ENCODE measurements at places on chromosomes 5 and 9.
A peak's percentile ranks its signal among the peaks of the same experiment; 100 is the strongest.

DNA sequence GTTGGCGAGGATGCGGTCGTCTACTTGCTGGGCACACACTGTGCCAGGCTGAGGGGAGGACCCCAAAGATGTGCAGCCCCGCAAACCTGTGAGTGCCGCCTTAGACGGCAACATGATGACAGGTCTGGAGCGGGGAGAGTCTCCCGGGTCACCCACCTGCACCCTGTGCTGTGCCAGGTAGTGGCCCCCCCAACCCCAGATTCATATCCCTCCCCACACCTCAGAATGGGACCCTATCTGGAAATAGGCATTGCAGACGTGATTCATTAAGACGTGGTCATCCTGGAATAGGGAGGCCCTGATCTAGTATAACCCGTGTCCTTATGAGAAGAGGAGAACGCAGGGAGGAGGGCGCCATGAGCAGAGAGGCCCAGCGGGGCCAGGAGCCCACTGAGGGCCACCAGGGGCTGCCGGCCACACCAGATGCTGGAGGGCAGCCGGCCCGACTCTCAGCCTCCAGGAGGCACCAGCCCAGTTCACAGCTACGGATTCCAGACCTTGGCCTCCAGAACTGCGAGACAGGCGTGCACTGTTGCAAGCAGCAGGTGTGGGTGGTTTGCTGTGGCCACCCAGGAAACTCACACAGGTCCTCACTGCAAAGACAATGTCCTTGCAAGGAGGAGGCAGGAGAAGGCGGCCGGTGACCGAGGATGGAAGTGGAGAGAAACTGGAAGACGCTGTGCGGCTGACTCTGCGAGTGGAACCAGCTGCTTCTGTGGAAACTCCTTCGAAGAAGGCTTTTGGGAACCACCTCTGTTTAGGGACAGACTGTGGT lies 131.9 kb upstream of the LPCAT1 start:
- no peak for DNase-seq

GRCh38 chr9:18007621-18008020 lies 428.8 kb downstream of the SH3GL2 start:
- no peak for DNase-seq

DNA sequence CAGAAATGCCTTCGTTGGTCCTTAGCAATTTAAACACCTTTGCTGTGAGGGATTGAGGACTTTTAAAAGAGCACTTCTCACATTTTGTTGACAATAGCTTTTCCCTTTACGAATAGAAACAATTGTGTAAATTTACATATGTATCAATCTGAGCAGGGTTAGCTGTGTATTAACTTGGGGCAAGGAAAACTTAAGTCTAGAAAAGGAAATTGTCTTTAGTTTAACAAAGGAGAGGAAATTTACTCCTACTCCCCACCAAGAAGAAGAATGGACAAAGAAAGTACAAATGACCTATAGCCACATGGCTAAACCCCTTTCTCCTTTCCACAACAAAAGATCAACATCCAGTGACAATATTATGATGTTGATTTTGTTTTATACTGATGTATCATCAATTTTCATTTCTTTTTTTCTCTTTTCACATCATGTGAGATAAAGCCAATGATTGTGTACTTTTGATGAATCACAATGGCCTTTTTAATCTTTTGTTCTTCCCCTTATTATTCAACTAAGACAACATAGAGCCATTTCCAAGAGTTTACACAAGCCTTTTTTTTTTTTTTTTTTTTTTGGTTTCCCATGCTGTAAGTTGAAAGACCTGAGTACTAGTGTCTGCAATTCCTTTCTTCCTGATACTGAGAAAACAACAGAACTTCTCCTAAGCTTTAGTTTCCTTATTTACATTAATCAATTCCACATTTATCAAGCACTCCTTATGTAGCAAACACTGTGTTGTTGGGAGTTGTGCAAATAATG lies 19.0 kb downstream of the FOXB2 start:
- no peak for DNase-seq

DNA sequence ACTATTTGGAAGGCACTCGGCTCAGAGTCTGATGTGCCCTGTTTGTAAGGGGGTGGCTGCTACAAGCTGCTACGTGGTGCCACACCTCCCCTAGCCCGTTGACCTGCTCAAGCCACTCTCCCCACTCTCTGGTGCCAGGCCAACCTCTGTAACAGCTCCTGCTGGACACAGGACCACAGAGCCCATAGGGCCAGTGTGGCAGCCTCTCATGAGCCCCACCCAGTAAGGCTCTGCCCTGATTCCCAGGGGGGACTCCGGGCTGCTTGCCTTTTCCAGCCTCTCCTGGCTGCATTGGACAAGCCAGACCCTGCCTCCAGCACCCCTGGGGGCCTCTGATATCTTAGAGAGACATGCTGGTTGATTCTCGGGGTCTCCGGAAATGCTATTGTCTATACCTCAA lies 53.3 kb upstream of the ANGPTL2 start:
- no peak for DNase-seq

DNA sequence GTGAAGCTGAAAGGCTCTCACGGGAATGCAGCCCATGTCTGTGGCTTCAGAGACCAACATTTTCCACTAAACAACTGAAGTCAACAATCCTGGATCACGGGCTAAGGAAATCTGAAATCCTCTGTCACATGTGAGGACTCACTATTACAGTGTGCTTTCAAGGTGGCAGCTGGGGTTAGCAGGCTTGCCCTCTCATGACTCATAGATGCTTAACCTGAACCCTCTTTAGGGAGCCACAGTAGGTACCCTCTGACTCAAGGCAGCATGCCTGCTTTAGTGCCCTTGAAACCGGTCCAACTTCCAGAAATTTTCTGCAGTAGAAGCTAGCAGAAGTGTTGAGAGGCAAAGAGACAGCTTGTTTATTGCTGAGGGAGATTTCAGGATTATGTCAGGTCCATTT lies 232.5 kb downstream of the GABRB2 start:
- no peak for DNase-seq

DNA sequence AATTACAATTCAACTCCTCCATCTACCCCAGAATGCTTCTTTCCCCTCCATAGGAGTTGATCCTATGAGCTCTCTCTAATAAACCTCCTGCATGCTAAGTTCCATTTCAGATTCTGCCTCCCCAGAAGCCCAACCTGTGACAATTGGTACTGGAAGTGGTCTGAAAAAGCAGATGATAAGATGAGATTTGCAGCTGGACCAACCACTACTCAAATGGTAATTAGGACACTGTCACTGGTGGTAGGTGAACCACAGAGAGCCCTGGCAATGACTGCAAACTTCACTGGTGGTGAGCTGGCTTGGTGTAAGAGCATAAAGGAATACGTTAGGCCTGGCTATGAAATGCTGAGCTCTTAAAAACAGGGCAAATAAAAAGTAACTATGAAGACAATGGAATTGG lies 112.6 kb downstream of the ESM1 start:
- no peak for DNase-seq

- DNase-seq: no peak
Observed at GRCh38 chr9:122164286-122164685, 4.6 kb downstream of the MORN5 start.

- no peak for DNase-seq
Observed at GRCh38 chr5:140996060-140996459, 29.8 kb downstream of the PCDHAC2 start.

GRCh38 chr5:133742431-133742988 lies 130.2 kb upstream of the FSTL4 start:
- no peak for DNase-seq

- DNase-seq: peak; percentile 6
Observed at GRCh38 chr9:91817493-91818224, 132.4 kb downstream of the ROR2 start.

DNA sequence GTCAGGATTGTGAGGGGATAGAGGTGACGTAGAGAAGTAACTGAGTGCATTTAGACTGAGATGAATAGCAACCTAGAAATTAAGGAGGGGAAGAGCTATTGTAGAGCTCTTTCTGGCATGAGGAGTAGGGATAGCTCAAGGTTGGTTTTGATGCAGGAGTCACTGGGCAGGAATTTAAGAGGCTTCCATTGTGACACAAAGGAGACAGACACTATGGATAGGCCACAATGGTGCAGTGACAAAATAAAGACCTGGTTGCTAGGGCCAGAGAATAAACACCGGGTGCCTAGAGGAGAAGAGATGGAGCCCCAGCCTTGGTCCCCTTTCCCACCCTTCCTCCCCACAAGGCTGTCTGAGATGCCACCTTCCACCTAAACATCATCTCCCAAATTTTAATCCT lies at the start of gene SPZ1:
SPZ1 (plus strand) TSS at position 301 of the 400 bp plus-strand sequence. CDS start 214 bp downstream, outside the sequence.
- no peak for DNase-seq

DNA sequence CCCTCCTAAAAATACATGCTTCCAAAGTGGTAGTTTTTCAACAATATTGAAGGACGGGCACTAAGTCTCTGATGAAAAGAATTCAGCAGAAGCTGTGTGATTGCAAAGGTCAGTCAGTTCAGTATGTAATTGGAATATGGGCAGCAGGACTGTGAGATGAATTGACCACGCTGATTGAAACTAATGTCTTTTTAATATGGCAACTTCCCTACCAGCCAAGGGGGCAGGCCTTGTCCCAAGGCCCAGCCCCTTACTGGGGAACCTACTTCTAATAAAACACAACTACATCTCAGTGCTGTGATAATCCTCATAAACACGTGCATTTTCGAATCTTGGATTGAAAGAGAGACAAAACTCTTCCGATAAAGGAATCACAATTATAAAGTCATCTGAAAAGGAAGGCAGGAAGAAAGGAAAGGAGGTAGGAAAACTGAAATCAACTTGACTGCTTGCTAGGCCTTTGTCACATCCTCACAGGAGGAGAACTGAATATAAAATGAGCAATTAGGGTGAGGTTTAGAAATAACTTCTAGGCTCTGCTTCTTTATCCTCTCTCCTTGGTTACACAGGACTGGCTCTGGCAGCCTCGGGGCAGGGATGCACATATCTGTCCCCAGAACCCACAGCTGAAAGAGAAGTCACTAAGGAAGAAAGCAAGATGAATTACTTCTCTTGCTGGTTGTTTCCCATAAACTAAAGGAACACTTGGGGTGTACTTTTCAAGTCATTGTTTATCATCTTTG lies 281.9 kb downstream of the GLIS3 start:
- DNase-seq: no peak

DNA sequence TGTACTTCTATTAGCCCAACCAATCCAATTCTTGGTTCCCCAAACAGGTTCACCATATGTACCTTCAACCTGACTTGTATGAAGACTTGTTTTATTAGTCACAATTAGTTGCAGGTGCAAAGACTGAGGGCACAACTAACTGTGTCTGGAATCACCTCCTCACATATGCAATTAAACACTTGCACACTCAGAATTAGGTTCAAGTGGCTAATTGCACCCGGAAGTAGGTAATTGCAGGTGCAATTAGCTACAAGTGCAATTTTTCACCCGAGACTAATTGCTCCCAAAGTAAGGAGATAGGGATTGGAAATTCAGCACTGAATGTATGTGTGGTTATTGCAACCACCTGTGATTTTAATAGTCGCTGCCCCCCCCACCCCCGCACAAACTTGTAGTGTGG lies 338.9 kb downstream of the ZSWIM6 start:
- DNase-seq: no peak

All from hematopoietic multipotent progenitor cell treated with erythropoietin and hydrocortisone succinate and interleukin-3 and kit ligand, for 8 days (in vitro differentiated cells).